GM23248 (cell line): ENCODE measurements at places on chromosomes 5 and 9. TPM values are rescaled to one million over a fixed set of nuclear protein-coding genes. Genes with fewer than 3 reads are reported as not detected.
A peak's percentile ranks its signal among the peaks of the same experiment; 100 is the strongest.

GRCh38 chr5:176353533-176353932 is 8.0 kb downstream of the KIAA1191 start:
- H3K4me3 ChIP-seq: no peak overlapping the region
- peaks cover 68% of the 10 kb centered on the region; the same call in 1 of the 2 replicates for H3K36me3 ChIP-seq
- DNase-seq: no peak
- no peak overlapping the region for H3K27ac ChIP-seq

The TOR2A gene
- 2.9 and 9.0 TPM in 2 replicates for total RNA-seq

GRCh38 chr9:103949096-103949495 is 145.0 kb upstream of the SMC2 start:
- H3K36me3 ChIP-seq: no peaks in the 10 kb centered on the region
- no peak overlapping the region for H3K4me3 ChIP-seq
- no peak overlapping the region for H3K27ac ChIP-seq
- H3K27me3 ChIP-seq: no peaks in the 10 kb centered on the region

GRCh38 chr5:6732634-6733410 is 19.6 kb downstream of the TENT4A start:
- peak overlapping the region; percentile 99 for H3K27ac ChIP-seq
- H3K4me3 ChIP-seq: peak overlapping the region; percentile 67
- DNase-seq: peak; percentile 95

- H3K4me1 ChIP-seq: peaks cover 34% of the 10 kb centered on the region
- no peak overlapping the region for H3K27ac ChIP-seq
- H3K4me3 ChIP-seq: no peak overlapping the region
- no peaks in the 10 kb centered on the region for H3K36me3 ChIP-seq
- H3K27me3 ChIP-seq: no peaks in the 10 kb centered on the region
Observed at GRCh38 chr9:16710888-16711287, 159.6 kb downstream of the BNC2 start.

The IL7R gene
- 12.6 and 16.9 TPM in 2 replicates for total RNA-seq

The UGT3A1 gene
- total RNA-seq: not detected in 2 replicates

- no peak for DNase-seq
- H3K4me3 ChIP-seq: no peak overlapping the region
- no peaks in the 10 kb centered on the region for H3K36me3 ChIP-seq
- no peaks in the 10 kb centered on the region for H3K4me1 ChIP-seq
- H3K27me3 ChIP-seq: no peaks in the 10 kb centered on the region
Observed at GRCh38 chr9:102779356-102779755, 215.8 kb upstream of the CYLC2 start.

- H3K27me3 ChIP-seq: no peaks in the 10 kb centered on the region
- peak; percentile 78 for DNase-seq
- H3K4me3 ChIP-seq: no peak overlapping the region
Observed at GRCh38 chr5:9196403-9197227, 349.3 kb downstream of the SEMA5A start.

- no peak for DNase-seq
- H3K4me3 ChIP-seq: no peak overlapping the region
- H3K36me3 ChIP-seq: no peaks in the 10 kb centered on the region; the same call in 1 of the 2 replicates
- H3K4me1 ChIP-seq: peaks cover 15% of the 10 kb centered on the region
- no peak overlapping the region for H3K27ac ChIP-seq
- H3K27me3 ChIP-seq: no peaks in the 10 kb centered on the region
Observed at GRCh38 chr5:171897231-171897630, 109.2 kb downstream of the FBXW11 start.

The CSNK1G3 gene
- total RNA-seq: 63.2 and 79.9 TPM in 2 replicates

DNA sequence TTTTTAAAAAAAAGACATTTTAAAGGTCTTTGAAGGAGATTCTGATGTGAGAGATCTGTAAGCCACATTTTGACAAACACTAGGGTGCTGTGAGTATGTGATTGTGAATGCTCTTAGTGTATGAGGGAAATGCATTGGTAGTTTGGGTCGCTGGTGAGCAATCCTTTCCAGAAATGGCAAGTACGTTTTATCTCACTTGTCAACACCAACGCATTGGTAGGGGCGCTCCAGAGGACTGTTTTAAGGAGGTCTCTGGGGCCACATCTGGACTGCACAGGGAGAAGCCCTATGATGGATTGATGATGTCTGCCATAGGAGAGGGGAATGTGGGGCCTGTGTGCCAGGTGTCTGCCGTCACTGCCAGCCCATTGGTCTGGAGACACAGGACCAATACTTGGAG is 522.6 kb downstream of the BNC2 start:
- H3K27ac ChIP-seq: no peak overlapping the region
- no peaks in the 10 kb centered on the region for H3K27me3 ChIP-seq
- no peaks in the 10 kb centered on the region for H3K36me3 ChIP-seq
- H3K4me1 ChIP-seq: peaks cover 20% of the 10 kb centered on the region
- no peak for DNase-seq

GRCh38 chr5:142842994-142843905 is 73.1 kb downstream of the ARHGAP26 start:
- H3K27ac ChIP-seq: no peak overlapping the region
- no peaks in the 10 kb centered on the region for H3K27me3 ChIP-seq
- no peak overlapping the region for H3K4me3 ChIP-seq
- no peak for DNase-seq
- H3K36me3 ChIP-seq: no peaks in the 10 kb centered on the region

DNA sequence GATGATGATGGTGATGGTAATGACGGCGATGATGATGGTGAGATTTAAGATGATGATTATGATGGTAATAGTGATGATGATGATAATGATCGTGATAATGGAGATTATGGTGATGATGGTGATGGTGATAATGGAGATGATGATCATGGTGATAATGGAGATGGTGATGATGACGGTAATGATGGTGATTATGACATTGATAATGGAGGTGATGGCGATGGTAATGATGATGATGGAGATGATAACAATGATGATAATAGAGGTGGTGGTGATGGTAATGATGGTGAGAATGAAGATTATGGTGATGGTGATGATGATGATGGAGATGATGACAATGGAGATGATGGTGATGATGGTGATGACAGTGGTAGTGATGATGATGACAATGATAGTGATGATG is 69.7 kb downstream of the MED10 start:
- no peak for DNase-seq
- no peaks in the 10 kb centered on the region for H3K4me1 ChIP-seq
- no peaks in the 10 kb centered on the region for H3K27me3 ChIP-seq
- H3K4me3 ChIP-seq: no peak overlapping the region
- no peak overlapping the region for H3K27ac ChIP-seq

GRCh38 chr5:149887622-149888183 is 56.9 kb downstream of the PDE6A start:
- no peaks in the 10 kb centered on the region for H3K4me1 ChIP-seq
- H3K4me3 ChIP-seq: no peak overlapping the region
- H3K36me3 ChIP-seq: no peaks in the 10 kb centered on the region
- DNase-seq: peak; percentile 39
- no peak overlapping the region for H3K27ac ChIP-seq

- peak overlapping the region; percentile 82 for H3K4me3 ChIP-seq
- H3K27me3 ChIP-seq: peaks cover 30% of the 10 kb centered on the region
- DNase-seq: peak; percentile 76
- no peaks in the 10 kb centered on the region for H3K36me3 ChIP-seq
- no peaks in the 10 kb centered on the region for H3K4me1 ChIP-seq
Observed at GRCh38 chr9:114504341-114505186, 709 bp downstream of the WHRN start.

DNA sequence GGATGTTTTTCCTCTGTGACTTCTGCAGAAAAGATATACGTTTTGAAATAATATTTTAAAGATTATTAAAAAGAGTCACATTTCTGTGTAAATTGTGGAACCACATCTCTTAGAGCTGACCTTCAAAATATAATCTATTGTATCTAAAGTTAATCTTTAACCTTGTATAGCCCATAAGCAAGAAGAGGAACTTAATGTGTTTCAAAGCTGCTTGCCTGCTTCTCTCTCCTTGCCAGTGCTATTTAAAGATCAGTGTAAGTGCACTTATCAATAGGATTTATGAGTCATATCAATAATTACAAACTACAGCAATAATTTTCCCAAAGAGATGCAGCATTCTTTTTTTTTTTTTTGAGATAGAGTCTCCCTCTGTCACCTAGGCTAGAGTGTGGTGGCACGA is 29.4 kb upstream of the GDA start:
- H3K27ac ChIP-seq: no peak overlapping the region
- no peaks in the 10 kb centered on the region for H3K4me1 ChIP-seq
- no peaks in the 10 kb centered on the region for H3K36me3 ChIP-seq
- DNase-seq: no peak
- H3K4me3 ChIP-seq: no peak overlapping the region

DNA sequence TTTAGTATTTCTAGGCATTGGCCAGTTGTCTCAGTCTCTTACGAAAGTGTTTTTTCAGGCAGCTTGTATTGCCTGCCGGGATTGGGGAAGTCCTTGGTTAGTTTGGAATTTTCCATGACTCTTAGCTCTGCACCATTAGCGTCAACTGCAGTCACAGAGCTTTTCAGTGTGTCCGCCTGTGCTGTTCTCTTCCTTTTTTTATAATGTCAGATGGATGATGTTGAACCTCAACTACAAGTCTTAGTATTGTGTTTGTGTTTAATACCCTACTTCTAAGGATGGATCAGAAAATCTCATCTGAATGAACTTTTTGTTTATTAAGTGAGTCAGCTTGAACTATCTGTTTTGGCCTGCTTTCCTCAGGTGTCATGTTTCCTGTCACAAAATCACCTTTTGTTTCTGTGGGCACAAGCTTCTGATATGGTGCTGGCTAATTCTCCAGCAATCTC is 33.1 kb downstream of the ATP6V0E1 start:
- peak; percentile 84 for DNase-seq
- H3K4me3 ChIP-seq: no peak overlapping the region
- H3K4me1 ChIP-seq: peaks cover 20% of the 10 kb centered on the region
- H3K27me3 ChIP-seq: no peaks in the 10 kb centered on the region
- H3K36me3 ChIP-seq: no peaks in the 10 kb centered on the region
- peak overlapping the region; percentile 58 for H3K27ac ChIP-seq

The FABP6 gene
- not detected in 2 replicates for total RNA-seq

The GARIN3 gene
- total RNA-seq: not detected in 2 replicates

- peak; percentile 88 for DNase-seq
- peaks cover 17% of the 10 kb centered on the region for H3K36me3 ChIP-seq
- peaks cover 29% of the 10 kb centered on the region for H3K4me1 ChIP-seq
- peak overlapping the region; percentile 19; the same call in 1 of the 2 replicates for H3K4me3 ChIP-seq
Observed at GRCh38 chr5:95808686-95809413, 13.7 kb downstream of the GLRX start.

DNA sequence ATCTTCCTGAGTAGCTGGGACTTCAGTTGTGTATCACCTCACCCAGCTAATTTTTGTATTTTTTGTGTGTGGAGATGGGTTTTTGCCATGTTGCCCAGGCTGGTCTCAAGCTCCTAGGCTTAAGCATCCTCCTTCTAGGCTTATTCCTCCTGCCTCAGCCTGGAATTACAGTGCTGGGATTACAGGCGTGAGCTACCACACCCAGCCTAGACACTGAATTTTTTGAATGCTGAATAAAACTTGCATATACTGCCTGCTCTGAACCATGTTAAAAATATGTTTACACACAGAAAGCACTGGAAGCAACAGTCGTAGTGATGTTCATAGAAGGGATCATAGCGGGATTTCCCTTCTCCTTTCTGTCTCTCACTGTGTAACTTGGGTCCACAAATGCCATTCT is 121.3 kb upstream of the ICE1 start:
- peaks cover 3% of the 10 kb centered on the region for H3K4me1 ChIP-seq
- peaks cover 22% of the 10 kb centered on the region for H3K27me3 ChIP-seq
- no peak overlapping the region for H3K27ac ChIP-seq
- no peaks in the 10 kb centered on the region for H3K36me3 ChIP-seq

- H3K36me3 ChIP-seq: no peaks in the 10 kb centered on the region
- DNase-seq: no peak
- H3K27ac ChIP-seq: no peak overlapping the region
- H3K27me3 ChIP-seq: peaks cover 54% of the 10 kb centered on the region
- no peaks in the 10 kb centered on the region for H3K4me1 ChIP-seq
Observed at GRCh38 chr5:133607451-133607850, 4.9 kb downstream of the FSTL4 start.

DNA sequence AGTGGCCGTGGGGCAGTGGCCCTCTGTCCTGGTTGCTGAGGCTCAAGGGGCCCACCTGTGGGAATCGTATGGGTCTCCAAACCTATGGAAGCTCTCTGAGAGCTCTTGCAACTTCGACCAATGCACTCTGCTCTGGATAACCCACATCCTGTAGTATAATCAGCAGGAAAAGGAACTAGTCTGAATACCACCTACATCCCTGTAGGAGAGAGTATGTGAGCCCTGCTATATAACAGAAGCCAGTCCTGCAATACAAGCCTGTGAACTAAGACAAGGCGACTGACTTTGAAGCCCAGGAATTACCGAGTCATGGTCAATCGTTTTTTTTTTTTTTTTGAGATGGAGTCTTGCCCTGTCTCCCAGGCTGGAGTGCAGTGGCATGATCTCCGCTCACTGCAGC is 29.8 kb upstream of the BICD2 start:
- no peak for DNase-seq
- no peaks in the 10 kb centered on the region for H3K36me3 ChIP-seq
- H3K4me1 ChIP-seq: no peaks in the 10 kb centered on the region
- H3K27me3 ChIP-seq: peaks cover 38% of the 10 kb centered on the region
- H3K27ac ChIP-seq: no peak overlapping the region
- no peak overlapping the region for H3K4me3 ChIP-seq

- no peaks in the 10 kb centered on the region for H3K27me3 ChIP-seq
- H3K27ac ChIP-seq: no peak overlapping the region
- no peaks in the 10 kb centered on the region for H3K36me3 ChIP-seq
- no peak for DNase-seq
Observed at GRCh38 chr5:32325062-32325461, 12.3 kb upstream of the MTMR12 start.

The MCIDAS gene
- total RNA-seq: not detected in 2 replicates

- no peaks in the 10 kb centered on the region for H3K36me3 ChIP-seq
- no peak overlapping the region for H3K4me3 ChIP-seq
- H3K4me1 ChIP-seq: no peaks in the 10 kb centered on the region
Observed at GRCh38 chr5:75756981-75757380, 39.7 kb upstream of the POC5 start.

DNA sequence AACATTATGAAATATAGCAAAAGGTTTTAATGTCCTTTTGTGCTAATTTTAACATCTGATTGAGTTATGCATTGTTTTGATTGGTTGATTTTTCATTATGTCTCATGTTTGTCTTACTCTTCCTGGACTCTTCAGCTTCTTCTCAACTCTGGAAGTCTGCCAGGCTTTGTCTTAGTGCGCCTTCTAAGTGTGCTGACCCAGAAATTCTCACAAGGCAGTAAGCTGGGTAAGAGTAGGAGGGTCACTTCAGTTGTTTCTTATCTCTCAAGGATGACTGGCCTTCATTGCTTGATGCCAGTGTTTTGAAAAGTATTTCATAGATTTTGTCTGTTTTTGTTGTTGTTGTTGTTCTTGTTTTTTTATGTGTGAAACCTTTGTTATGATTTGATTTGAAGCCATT is 59.2 kb downstream of the RIC1 start:
- no peak overlapping the region for H3K4me3 ChIP-seq
- peaks cover 22% of the 10 kb centered on the region for H3K4me1 ChIP-seq
- no peak for DNase-seq
- H3K27me3 ChIP-seq: no peaks in the 10 kb centered on the region
- no peaks in the 10 kb centered on the region for H3K36me3 ChIP-seq

DNA sequence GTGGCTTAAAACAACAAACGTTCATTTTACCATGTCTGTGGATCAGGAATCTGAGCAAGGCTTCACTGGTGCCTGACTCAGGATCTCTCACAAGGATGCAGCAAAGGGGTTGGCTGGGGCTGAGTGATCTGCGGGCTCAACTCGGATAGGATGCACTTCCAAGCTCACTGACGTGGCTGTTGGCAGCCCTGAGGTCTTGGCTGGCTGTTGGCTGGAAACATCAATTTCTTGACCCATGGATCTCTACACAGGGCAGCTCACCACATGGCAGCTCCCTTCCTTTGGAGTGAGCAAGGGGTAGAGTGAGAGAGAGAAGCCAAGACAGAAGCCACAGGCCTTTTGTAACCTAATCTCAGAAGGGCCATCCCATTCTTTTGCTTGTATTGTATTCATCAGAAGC is 202.1 kb downstream of the NXNL2 start:
- no peak overlapping the region for H3K4me3 ChIP-seq
- DNase-seq: no peak
- H3K36me3 ChIP-seq: no peaks in the 10 kb centered on the region

The HMGCS1 gene
- 10.4 and 14.8 TPM in 2 replicates for total RNA-seq
